ENCODE measurements at places on chromosomes 12 and 14.

GRCh38 chr12:128619263-128619662 lies 204.5 kb downstream of the SLC15A4 start:
- DNase-seq = no peak

GRCh38 chr12:27063250-27063851 lies 19.0 kb downstream of the C12orf71 start:
- no peak for DNase-seq

- DNase-seq = no peak
Measured at GRCh38 chr12:53184828-53185227, 4.1 kb upstream of the CSAD start.

- DNase-seq = no peak
Measured at GRCh38 chr14:54709444-54709843, 142.5 kb downstream of the SAMD4A start.

- no peak for DNase-seq
Measured at GRCh38 chr12:69905801-69906200, 80.8 kb downstream of the MYRFL start.

DNA sequence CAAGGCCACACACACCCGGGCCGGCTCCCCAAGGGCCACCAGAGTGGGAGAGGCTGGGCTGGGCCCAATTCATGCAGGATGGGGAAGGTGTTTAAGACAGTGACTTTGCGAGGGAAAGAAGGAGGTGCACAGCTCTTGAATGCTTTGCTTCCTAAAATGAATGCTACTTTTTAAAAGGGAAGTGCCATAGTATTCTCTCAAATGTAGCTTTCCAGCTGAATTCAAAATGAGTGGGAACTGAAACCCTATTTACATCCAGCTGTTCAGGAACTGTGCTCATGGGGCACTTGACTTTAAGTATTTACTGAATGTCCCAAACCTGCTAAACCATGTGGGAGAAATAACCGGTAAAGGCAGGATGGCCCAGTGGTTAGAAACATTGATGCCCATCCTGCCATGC lies 7.6 kb downstream of the ITPK1 start:
- no peak for DNase-seq

GRCh38 chr12:52257074-52257551 lies 17.3 kb upstream of the KRT86 start:
- no peak for DNase-seq

DNA sequence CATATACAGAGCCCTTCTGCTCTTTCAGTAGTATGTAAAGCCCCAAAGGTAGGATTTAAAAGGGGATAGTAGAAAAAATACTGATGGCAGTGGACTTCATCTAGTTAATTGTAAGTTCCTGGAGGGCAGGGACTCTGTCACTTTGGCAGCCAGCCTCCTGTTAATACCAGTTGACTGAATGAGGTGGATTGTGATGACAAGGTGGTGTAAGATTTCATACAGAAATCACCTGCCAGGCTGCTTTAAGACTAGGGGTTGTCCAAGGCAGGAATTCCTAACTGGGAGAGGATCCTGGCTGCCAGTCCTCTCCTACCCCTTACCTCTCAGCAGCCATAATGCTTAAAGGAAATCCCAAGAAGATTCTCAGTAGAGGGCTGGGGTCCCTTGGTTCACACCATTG lies 7.3 kb downstream of the DYRK2 start:
- no peak for DNase-seq

DNA sequence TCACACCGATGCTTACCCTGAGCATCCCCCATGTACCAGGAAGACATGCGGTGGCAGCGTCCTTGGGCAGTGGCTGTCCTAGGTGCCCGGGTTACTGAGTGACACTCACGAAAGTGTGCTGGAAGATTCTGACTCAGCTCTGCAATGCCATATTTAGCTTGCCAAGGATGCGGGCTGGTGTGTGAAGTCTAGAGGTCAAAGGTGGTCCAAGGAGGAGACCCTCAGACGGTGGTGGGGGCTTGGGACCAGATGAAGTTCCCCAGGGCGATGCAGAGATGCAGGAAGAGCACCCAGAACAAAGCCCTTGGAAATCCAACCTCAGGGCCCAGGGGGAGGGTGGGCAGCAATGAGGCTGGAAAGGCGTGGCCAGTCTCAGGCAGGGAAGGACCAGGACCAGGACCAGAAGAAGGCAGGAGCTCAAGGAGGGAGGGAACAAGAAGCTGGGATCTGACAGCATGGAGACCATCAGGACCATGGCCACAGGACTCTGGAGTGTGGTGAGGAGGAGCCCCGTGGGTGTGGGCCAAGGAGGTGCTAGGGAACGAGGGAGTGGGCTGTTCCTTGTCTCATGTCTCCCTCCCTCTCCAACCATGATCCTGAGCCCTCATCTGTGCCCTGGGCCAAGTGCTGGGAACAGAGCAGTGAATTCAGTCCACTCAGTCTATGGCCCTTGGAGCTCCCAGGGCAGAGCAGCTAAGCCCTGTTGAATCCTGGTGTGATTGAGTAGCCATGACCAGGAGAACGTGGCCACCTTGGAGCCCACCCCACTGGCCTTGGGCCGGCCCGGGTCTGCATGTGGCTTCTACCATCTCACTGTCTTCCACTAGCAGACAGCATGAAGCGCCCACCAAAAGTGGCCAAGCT lies 310.1 kb upstream of the DIO3 start:
- no peak for DNase-seq

- no peak for DNase-seq
Measured at GRCh38 chr14:84674636-84675035, 855.3 kb upstream of the FLRT2 start.

- no peak for DNase-seq
Measured at GRCh38 chr14:55600784-55601561, 21.0 kb downstream of the KTN1 start.

DNA sequence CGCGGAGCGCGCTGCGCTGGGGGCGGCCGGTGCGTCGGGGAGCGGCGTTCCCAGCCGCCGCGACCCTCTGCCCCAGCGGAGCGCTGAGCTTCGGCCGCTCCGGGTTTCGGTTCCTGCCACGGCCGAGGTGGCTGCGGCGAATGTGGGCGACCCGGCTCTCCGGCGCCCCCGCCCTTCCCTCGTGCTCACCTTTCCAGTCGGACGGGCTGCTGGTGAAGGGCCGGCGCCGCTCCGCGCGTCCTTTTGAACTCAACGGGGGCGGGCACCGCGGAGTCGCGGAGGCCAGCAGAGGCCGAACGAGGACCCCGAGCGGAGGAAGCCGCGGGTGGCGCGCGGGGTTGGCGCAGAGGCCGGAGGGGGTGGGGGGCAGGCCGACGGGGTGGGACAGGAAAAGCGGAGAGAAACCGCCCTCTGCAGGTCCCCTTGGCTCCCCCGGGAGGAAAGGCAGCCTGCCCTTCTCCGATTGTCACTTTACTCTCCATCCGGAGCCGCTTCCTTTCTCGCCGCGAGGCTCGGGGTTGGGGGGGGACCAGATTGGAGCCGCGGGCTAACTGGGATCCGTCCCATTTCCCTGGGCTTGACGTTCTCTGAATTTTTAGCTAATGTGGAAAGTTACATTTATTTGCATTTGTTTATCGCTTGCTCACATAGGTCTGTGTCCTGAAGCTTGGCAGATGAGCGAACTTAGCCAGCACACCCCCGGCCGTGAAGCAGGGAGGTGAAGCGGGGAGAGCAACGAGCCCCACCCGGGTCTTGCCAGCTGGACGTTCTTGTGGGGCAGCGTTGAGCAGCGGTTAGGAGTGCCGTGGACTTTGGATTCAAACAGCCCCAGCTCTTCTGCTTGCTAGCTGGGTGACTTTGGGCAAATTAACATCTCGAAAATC lies at the start of gene SMAGP:
Gene SMAGP, minus strand, starts transcription at position 349 of the 884 bp plus-strand sequence. CDS start 1,137 bp downstream, outside the sequence.
- DNase-seq = peak; percentile 58

DNA sequence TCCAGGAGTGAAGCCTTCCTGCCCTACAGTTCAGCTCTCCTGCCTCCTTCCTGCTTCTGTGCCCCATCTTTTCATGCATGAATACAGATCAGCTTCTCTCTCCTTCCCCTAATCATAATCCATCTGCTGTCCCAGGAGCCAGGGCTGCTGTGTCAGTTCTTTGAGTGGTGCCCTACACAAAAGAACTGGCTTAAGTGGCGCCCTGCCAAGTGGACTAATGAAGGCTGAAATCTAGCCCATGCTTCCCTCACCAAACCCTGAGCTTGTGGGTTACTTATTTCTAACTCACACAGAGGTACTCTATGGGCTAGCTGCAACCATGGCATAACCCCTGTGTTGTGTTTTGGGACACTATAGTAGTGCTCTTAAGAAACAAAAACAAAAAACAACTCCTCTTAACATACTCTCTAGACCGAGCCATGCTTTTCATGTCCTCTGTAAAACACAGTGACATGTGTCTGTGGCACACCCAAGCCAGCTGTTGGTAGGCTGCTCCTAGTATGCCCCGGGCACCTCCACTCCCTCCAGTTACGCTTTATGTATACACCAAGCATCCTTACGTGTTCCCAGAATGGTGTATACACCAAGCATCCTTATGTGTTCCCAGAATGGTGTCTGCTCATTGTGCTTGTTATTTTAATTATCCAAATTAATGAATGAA lies 19.3 kb upstream of the ETV6 start:
- DNase-seq = no peak

- no peak for DNase-seq
Measured at GRCh38 chr12:5963515-5963914, 18.5 kb upstream of the ANO2 start.

GRCh38 chr12:126512916-126513913 lies 1448.0 kb downstream of the AACS start:
- no peak for DNase-seq

GRCh38 chr14:55450539-55450938 lies 10.1 kb upstream of the TBPL2 start:
- no peak for DNase-seq

DNA sequence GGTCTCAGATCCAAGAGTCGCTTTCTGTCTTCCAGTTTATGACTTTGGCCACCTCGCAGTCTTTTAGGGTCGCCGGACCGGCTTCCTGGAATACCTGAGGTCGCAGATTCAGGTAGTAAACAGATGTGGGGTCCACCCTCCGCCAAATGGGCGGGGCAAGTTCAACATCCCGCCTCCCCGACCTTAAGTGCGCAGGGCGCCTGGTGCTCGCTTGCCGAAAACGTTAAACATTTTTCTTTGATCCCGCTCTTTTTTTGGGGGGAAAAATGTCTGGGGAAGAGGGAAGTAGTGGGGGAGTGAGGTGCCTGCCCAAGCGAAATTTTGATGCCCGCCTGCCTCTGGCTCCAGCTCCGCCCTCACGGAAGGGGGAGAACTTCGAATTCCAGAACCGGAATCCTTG lies 73.9 kb upstream of the TBX5 start:
- DNase-seq = no peak

- no peak for DNase-seq
Measured at GRCh38 chr12:28457785-28458184, 267.5 kb downstream of the CCDC91 start.

DNA sequence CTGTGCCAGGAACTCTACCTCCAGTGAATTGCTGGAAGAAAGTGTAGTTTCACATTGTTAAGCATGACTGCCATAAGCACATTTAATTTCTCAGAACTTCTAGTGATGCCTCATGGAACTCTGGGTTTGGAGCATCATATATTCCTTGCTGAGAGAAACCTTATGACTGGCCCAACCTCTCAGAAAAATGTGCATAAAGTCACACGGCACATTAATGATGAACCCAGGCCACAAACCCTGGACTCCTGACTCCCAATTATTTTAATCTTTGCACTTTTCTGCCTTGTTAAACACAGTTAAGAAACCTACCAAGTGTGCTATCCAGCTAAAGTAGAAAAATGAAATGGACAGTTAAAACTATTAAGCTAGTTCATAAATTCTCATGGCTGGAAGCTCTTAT lies 5.6 kb downstream of the TCP11L2 start:
- no peak for DNase-seq

DNA sequence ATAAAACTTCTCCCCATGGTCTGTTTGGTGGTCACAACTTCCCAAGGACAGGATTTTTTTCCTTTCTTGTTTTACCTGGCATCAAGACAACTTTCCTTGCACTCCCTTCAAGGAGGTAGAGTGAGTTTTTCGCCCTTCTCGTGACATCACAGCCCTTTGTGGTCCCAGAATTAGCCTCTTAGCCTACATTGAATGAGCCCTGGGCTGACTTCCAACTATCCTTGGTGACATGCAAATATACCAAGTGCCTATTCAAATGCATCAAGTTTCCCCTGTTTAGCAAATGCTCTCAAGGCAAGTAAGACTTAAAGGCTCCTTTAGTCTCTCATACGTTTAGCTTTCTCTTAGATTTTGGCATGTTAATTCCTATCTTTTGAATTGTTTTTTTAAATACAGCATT lies 36.6 kb downstream of the TC2N start:
- no peak for DNase-seq

DNA sequence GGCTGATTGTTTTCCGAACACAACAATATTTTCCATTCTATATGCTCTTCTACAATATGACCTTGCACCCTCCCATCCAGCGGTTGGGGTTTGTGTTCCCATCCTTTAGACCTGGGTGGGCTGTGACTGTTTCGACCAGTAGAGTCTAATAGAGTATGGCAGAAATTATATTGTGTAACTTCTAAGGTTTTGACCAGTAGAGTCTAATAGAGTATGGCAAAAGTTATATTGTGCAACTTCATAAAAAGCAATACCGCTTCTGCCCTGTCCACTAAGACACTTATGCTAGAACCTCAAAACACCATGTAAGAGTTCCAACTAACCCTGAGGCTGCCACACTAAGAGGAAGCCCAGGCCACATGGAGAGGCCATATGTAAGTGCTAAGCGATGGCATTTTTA lies 719.7 kb upstream of the TBX3 start:
- no peak for DNase-seq

GRCh38 chr12:56014205-56014604 lies 6.6 kb upstream of the IKZF4 start:
- no peak for DNase-seq

- DNase-seq = no peak
Measured at GRCh38 chr14:72462056-72462455, 431.8 kb downstream of the DPF3 start.

DNA sequence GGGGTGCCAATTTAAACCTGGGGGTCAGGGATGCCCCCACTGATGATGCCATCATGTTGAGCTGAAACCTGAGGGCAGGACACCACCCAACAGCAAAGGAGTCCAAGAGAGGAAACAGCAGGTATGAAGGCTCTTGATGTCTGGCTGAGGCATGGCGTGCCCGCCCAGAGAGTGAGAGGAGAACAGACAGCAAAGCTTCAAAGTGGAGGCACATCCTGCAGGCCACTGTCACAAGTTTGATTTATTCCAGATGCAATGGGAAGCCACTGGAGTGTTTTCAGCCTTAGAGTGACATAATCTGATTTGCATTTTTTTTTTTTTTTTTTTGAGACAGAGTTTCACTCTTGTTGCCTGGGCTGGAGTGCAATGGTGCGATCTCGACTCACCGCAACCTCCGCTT lies 34.8 kb downstream of the IRF2BPL start:
- no peak for DNase-seq

DNA sequence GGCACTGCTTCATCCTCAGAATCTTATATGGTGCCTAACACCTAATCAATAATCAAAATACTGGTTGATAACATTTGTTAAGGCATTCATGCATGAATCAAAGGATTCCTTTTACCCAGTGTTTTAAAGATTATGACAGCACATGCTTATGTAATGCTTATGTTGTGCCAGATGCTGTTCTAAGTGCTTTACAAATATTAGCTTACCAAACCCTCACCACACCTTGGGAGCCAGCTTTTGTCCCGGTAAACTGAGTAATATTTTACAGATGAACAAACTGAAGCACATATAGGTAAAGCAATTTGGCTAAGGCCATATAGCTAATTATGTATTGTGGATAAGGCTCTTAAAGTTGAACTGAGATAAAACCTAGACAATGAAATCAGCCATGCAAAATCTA lies 209.2 kb downstream of the ALX1 start:
- DNase-seq = no peak

GRCh38 chr12:54054742-54055194 lies 1.1 kb downstream of the HOXC4 start:
- DNase-seq = no peak

- DNase-seq = no peak
Measured at GRCh38 chr12:52829986-52830770, 3.9 kb downstream of the KRT79 start.
